ENCODE measurements at places on chromosomes 1 and 21. TPM values are rescaled to one million over a fixed set of nuclear protein-coding genes. Genes with fewer than 3 reads are reported as not detected.

DNA sequence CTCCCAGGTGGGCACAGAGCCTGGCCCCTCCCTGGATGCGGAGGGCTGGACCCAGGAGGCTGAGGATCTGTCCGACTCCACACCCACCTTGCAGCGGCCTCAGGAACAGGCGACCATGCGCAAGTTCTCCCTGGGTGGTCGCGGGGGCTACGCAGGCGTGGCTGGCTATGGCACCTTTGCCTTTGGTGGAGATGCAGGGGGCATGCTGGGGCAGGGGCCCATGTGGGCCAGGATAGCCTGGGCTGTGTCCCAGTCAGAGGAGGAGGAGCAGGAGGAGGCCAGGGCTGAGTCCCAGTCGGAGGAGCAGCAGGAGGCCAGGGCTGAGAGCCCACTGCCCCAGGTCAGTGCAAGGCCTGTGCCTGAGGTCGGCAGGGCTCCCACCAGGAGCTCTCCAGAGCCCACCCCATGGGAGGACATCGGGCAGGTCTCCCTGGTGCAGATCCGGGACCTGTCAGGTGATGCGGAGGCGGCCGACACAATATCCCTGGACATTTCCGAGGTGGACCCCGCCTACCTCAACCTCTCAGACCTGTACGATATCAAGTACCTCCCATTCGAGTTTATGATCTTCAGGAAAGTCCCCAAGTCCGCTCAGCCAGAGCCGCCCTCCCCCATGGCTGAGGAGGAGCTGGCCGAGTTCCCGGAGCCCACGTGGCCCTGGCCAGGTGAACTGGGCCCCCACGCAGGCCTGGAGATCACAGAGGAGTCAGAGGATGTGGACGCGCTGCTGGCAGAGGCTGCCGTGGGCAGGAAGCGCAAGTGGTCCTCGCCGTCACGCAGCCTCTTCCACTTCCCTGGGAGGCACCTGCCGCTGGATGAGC lies 34.2 kb downstream of the TRIM11 start:
- DNase-seq: no peak

The USF1 gene
- total RNA-seq: 69.4 TPM

DNA sequence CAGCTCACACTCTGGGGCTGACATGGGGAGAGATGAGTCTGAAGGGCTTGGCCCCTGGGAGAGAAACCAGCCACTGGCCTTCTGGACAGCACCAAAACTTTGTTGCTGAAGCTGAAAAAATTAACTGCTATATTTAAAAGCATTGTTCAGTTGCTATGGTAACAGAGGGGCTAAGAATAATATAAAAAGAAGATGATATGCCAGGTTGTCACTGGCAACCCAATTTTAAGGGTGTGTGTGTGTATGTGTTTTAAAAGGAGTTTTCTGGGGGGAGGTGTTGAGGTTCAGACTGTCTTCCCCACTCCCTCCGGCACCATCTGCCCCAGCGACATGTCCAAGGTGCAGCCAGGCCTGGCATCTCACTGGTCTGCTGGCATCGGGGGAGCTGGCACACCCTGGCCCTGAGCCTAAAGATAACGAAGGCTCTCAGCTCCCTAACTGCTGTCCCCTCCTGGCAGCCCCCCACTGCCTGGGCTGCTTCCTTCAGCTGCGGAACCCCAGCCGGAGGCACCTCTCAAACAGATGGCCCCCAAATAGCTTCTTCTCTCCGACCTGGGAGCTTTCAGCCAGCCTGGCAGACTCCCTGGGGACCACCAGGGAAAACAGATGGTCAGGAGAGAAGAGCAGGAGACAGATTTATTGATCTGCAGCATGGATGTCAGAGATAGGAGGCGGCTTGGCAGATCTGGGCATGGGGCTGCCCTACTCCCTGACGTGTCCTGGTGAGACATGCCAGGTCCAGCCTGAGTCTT lies 203.9 kb downstream of the HIVEP3 start:
- DNase-seq: no peak

DNA sequence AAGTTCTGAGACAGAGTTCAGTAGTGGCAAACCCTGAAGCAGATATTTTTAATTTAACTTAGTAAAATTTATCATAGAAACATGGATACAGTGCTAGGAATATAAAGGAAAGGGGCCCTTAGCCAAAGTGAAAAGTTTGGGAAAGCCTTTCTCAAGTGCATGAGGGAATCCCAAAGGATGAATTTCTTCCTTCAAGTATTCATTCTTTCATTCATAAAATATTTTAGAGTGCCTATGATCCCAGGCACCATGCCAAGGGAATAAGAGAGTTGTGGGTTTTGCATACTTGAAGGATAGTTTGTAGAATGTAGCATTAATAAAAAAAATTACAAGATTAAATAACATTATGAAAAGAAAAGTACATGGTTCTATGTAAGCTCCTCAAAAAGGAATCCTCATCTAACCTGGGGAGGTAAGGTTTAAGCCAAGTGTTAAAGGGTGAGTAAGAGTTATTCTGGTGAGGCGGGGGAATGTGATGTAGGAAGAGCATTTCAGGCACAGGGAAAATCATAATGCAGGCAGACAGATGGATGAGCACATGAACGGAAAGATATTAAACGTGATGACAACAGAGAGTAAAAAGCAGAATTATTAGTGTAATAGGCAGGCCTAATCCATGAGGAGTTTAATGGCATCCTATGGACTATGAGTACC lies 40.4 kb upstream of the NTNG1 start:
- no peak for DNase-seq

GRCh38 chr1:70220015-70220414 lies 1.2 kb upstream of the SRSF11 start:
- DNase-seq: no peak

Data from thoracic aorta (tissue), 2 donors.